Hepatocyte (in vitro differentiated cells): ENCODE measurements at places on chromosomes 1 and 21. TPM values are rescaled to one million over a fixed set of nuclear protein-coding genes. Genes with fewer than 3 reads are reported as not detected.

DNA sequence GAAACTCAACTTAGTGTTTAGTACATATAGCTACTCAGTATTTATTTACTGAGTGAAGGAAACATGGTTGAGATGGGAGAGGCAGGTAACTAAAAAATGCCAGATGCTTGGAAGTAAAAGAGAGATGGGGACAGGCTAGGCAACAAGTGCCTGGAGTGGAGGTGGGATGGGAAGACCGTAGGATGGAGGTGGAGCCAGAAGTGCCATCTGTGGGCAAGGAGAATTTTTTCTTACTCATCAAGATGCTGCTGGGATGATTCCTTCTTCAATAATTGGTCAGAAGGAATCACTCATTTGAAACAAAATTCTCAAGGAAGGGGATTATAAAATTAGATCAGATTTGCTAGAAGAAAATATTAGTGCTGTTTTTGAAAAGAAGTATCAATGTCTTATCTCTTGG lies 72.9 kb downstream of the IFI44 start:
- H3K27ac ChIP-seq: no peak overlapping the region
- no peak for DNase-seq
- H3K4me1 ChIP-seq: no peaks in the 10 kb centered on the region
- H3K27me3 ChIP-seq: no peaks in the 10 kb centered on the region
- no peaks in the 10 kb centered on the region for H3K36me3 ChIP-seq
- no peak overlapping the region for H3K4me3 ChIP-seq

- peaks cover 7% of the 10 kb centered on the region for H3K36me3 ChIP-seq
- peak overlapping the region; percentile 62 for H3K4me3 ChIP-seq
- H3K4me1 ChIP-seq: peaks cover 17% of the 10 kb centered on the region
Observed at GRCh38 chr1:156281281-156281680, 1.3 kb downstream of the SMG5 start.

Gene LCE5A
- total RNA-seq: not detected in 2 replicates

- DNase-seq: no peak
- H3K4me3 ChIP-seq: no peak overlapping the region
- H3K27me3 ChIP-seq: no peaks in the 10 kb centered on the region
Observed at GRCh38 chr21:44304011-44304616, 4.3 kb downstream of the PFKL start.

GRCh38 chr1:71582673-71583072 lies 501.8 kb upstream of the ZRANB2 start:
- H3K27ac ChIP-seq: no peak overlapping the region
- H3K27me3 ChIP-seq: no peaks in the 10 kb centered on the region
- H3K4me1 ChIP-seq: no peaks in the 10 kb centered on the region
- DNase-seq: no peak

Gene TSTD1
- total RNA-seq: 30.8 and 36.3 TPM in 2 replicates

- H3K27ac ChIP-seq: no peak overlapping the region
- no peaks in the 10 kb centered on the region for H3K4me1 ChIP-seq
- H3K4me3 ChIP-seq: no peak overlapping the region
- H3K27me3 ChIP-seq: peaks cover 36% of the 10 kb centered on the region
Observed at GRCh38 chr1:36845802-36846201, 188.5 kb downstream of the GRIK3 start.

- DNase-seq: no peak
- H3K4me3 ChIP-seq: no peak overlapping the region
- H3K36me3 ChIP-seq: no peaks in the 10 kb centered on the region
- H3K27ac ChIP-seq: peak overlapping the region; percentile 56
- peaks cover 30% of the 10 kb centered on the region for H3K4me1 ChIP-seq
Observed at GRCh38 chr1:162197041-162197531, 127.6 kb downstream of the NOS1AP start.

Gene ADARB1
- total RNA-seq: 9.9 and 16.0 TPM in 2 replicates

Gene SPATA1
- 0.90 and 2.6 TPM in 2 replicates for total RNA-seq

Gene LRRC38
- 3.8 and 7.5 TPM in 2 replicates for total RNA-seq

GRCh38 chr1:15172405-15173259 lies 19.1 kb downstream of the TMEM51 start:
- DNase-seq: no peak
- H3K36me3 ChIP-seq: no peaks in the 10 kb centered on the region
- no peak overlapping the region for H3K27ac ChIP-seq
- H3K27me3 ChIP-seq: no peaks in the 10 kb centered on the region

Gene KLF17
- total RNA-seq: 0.08 TPM in 1 of 2 replicates, not detected in the other
